GF-D8 (cell line): ENCODE measurements at places on chromosomes 12 and 14.

DNA sequence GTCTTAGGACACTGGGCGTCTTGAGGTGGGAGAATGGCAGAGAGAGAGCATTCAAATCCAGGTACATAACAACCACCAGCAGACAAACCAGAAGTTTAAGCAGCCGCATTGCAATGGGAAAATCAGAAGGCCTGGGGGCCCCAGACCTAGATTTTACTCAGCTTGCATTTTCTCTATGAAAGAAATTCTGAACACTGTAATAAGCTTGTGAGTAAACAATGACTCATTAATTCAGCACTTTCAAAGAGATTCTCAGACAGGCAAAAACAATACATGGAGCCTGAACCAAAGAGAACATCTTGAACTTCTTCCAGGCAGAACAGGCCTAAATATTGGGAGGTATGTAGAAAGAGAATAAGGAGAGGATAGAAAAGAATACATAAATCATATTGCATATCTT lies 69.8 kb upstream of the IFNG-AS1 start:
- DNase-seq: no peak

DNA sequence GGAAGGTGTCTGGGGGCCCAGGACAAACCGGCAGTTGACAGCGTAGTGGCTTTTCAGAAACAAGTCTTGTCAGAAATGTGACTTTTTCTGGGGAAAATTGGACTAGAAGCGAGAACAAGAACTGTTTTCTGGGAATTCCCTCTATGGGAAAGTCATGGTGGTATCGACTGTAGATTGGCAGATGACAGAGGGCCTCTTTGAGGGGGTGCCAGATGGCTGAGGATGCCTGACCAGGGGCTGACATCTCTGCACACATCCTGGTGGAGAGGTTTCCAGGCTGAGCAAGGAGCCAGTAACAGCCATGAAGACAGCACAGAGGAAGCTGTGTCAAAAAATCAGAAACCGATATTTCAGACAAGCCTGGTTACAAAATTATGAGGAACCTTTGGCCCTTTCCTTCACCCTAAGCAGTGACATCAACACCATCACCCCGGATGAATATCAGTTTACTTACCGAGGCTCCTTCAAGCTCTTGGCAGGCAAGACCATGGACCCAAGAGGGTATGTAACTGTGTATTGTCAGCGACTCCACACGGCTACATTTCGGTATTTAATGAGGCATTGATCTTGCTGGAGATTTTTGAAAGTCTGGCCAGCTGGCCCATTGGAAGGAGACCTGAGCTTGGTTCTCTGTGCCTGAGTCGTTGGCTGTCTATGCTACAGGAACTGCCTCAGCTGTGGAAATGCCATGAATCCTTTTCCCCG lies 1525.3 kb upstream of the TMEM132C start:
- DNase-seq: no peak

- no peak for DNase-seq
These were observed 37.6 kb downstream of the PLEKHG7 start for GRCh38 chr12:92740411-92740810.

DNA sequence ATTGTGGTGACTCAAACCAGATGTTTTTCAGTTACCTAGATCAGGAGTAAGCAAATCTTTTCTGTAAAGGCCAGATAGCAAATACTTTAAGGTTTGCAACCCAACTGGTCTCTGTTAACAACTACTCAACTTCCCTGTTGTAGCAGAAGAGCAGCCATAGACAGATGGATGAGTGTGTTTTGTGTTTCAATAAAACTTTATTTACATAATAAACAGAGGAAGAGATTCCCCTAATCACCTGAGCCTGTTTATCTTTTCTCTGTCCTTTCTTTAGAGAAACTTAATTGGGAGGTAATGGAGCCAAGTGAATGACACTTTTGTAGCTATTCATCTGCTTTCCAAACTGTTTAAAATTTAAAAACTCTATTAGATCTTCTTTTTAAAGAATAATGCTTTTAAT lies 365.1 kb downstream of the IPO8 start:
- DNase-seq: no peak

GRCh38 chr14:56273155-56273554 lies 154.9 kb downstream of the PELI2 start:
- no peak for DNase-seq

GRCh38 chr12:94615260-94616181 lies 34.8 kb downstream of the TMCC3 start:
- no peak for DNase-seq

- no peak for DNase-seq
These were observed 147.1 kb upstream of the PLEKHA5 start for GRCh38 chr12:18982226-18982949.

DNA sequence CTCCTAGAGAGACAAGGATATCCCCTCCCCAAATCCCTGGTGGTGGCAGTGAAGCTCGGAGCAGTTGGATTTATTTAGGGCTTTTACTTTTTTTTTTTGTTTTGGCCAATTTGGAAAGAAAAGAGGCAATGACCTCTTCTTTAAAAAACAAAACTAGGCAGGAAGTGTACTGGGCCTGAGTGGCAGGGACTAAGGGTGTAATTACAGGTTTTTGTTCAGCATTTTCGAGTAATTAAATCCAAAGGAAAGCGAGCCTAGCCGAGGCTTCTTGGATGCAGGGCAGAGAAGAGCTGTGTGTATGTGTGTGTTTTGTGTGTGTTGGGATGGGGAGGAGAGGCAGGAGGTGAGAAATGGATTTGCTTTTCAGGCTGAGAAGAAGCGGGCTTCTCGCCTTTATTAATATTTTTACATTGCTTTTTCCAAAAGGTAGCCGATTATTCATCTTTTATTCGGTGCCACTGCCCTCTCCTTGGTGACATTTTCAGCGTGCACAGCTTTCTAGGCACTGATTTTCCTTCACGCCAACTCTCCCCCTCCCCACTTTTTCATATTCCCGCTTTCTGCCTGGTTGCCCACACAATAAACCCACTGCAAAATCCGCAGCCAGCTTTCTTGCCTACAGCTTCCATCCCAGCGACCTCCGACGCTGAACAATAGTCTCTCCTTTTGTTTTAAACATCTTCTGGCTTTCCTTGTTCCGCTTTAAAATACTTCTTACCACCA lies 8.9 kb upstream of the IRF2BPL start:
- DNase-seq: no peak

GRCh38 chr12:27907766-27908165 lies 64.8 kb downstream of the PTHLH start:
- DNase-seq: no peak

GRCh38 chr14:100777818-100778525 lies 47.9 kb upstream of the MEG3 start:
- no peak for DNase-seq

- DNase-seq: no peak
These were observed 178.3 kb downstream of the NAV3 start for GRCh38 chr12:78009031-78009430.

GRCh38 chr12:101792046-101792931 lies 38.5 kb downstream of the GNPTAB start:
- DNase-seq: no peak

DNA sequence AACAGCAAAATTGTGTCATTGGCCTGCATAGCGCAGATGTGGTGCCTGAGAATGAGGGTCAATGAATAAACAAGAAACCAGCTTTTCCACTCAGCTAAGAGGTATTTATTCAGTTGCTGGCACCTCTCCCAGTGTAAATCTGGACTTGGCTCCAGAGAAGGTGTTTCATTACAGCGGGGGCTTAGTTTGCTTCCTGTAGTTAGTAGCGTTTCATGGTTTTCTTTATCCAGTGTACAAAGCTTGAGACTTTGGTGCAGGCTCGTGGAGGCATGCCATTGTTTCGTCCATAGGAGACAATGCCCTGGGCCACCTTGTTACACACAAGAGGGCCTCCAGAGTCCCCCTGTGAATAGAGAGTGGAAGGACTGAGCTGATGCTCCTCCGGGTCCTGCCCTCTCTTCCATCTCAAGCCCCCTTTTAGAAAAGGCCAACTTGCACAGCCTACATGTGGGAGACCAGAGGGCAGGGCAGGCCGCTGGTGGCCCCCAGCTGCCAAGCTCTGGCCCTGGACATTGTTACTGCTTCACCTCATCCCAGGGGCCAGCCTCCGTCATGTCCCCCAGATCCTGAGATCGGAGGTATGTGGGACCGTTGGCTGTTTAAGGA lies 3.0 kb downstream of the GZMB start:
- DNase-seq: no peak

DNA sequence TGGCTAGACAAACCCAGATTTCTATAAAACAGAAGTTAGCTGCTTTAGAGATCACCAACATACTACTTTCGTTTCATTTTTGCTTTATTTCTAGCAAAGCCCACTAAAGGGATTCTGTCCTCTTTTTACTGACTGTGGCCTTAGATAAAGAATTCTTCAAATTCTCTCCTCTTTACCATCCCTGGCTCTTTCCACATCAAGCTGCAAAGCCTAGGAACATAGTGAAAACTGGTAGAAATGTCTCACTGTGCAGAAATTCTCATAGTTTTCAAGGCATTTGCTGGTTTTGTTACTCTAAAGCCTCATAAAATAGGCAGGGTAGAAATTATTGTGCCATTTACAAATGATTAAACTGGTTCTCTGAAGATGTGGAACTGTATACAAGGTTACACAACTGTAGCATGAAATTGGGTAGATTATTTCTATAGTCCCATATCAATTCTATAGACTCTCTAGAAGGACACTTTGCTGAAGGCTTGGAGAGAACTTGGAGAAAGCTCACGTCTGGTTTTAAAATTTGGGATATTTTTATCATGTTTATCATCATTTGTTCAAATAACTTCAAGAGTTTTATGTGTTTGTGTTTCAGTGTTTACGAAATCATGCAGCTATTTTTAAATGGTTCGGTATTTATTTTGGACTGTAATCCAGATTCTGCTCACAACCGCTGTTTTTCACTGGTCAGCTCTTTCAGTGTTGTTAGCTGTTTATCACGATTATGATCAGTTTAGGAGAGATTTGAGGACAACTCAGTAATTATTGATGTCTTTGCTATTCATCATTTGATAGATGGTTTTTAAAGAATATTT lies 36.7 kb upstream of the CSRP2 start:
- no peak for DNase-seq

- peak; percentile 70 for DNase-seq
These were observed 12.9 kb downstream of the DYRK2 start for GRCh38 chr12:67661311-67662021.

DNA sequence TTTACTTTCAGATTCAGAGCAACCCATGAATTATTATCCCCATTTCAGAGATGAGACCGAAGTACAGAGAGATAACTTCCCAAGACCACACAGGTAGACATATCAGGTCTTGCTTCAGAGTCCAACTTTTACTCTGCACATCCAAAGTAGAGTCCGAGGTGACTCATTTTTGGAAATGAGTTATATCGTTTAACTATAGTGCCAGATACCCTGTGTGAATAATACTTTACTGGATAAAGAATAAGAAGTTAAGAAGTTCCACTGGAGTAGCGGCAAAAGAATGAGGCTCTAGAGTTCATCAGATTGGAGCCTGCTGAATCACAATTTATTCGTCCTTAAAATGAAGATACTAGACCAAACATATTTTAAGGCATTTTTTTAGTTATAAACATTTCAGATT lies 124.7 kb downstream of the EPS8 start:
- DNase-seq: no peak

DNA sequence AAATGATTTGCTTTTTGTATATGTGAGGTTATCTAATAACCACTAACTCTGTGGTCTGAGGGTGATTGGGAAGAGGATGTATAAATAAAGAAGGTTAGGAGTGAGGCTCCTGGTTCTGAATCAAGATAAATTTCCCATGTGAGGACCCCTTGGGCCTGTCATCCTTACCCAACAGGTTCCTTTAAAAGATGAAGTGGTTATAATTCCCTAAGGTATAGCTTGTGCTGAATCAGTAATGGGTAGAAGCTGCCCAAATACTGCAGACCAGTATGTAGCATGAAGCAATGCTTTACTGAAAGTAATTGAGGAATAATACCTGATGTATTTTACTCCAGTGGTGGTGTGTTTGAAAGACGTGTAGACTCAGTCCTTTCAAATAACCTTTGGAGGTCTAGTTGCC lies 8.7 kb downstream of the EID3 start:
- no peak for DNase-seq

- no peak for DNase-seq
These were observed 17.4 kb downstream of the RPS6KL1 start for GRCh38 chr14:74905595-74906142.

DNA sequence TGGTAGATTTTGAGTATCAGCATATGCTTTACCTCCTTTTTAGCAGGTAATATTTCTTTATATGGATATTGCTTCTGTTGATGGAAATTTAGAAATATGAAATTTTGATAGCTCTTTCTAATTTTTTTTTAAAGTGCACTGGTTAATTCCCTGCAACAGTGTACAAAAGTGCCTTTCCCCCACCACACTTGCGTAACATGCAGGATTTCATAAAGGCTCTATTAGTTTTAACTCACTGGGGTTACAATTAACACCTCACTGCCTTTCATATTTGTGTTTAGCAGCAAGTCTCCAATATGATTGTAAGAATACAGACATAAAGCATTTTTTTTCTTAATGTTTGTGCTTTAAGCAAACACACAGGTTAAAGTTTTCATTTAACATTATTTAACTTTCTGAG lies 25.6 kb downstream of the MNAT1 start:
- DNase-seq: peak; percentile 24

GRCh38 chr12:19095756-19096480 lies 33.6 kb upstream of the PLEKHA5 start:
- DNase-seq: no peak

GRCh38 chr14:65242732-65243134 lies 140.4 kb upstream of the MAX start:
- DNase-seq: no peak

DNA sequence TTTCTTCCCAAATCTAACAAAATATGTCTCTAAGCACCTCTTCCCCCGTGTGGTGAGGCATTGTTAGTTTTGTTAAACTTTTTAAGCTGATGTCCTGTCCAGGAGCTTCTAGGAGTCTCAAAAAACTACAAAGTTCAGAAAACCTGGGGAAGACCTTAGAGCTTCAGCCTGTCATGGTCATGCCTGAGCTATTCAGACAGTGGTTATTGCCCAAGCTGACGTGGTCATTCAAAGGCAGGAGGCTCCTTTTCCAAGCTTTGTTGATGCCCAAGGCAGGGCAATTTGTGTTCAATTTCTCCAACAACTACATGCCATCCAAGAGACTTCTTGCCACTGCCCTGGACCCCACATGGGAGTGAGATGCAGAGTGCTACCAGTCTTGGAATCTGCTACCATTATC lies 5.8 kb upstream of the LYZ start:
- no peak for DNase-seq

DNA sequence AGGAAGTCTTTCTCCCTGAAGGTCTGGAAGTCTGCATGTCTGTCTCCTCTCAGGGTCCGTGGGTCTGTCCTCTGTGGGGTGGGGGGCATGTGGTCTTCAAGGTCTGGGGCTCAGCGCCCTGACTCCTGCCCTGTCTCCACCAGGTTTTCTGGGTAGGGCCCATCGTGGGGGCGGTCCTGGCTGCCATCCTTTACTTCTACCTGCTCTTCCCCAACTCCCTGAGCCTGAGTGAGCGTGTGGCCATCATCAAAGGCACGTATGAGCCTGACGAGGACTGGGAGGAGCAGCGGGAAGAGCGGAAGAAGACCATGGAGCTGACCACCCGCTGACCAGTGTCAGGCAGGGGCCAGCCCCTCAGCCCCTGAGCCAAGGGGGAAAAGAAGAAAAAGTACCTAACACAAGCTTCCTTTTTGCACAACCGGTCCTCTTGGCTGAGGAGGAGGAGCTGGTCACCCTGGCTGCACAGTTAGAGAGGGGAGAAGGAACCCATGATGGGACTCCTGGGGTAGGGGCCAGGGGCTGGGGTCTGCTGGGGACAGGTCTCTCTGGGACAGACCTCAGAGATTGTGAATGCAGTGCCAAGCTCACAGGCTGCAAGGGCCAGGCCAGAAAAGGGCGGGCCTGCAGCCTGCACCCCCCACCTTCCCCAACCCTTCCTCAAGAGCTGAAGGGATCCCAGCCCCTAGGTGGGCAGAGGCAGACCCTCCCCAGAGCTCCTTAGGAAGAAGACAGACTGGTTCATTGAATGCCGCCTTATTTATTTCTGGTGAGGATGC lies 3.4 kb downstream of the AQP5 start:
- DNase-seq: no peak
